ENCODE measurements at places on chromosomes 11 and 22.

DNA sequence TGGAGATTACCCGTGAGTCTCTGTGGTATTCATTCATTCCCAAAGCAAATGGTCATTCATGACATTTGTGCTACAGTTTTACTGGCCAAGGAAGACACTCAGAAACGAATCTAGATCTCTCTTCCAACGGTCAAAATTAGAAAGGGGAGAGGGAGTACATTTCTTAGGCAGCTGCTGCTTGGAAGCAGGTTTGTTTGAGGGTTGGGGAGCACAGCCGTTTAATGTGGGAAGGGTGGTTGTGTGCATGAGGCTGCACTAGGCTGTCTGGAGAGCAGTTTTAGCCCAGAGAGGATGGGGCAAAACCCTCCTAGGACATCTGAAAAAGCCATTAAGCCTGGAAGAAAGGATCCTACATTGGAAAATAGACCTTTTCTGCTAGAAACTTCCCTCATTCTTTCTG, 29.7 kb upstream of the TIMP3 start:
- DNase-seq: no peak

GRCh38 chr11:30474151-30474954, 111.8 kb downstream of the MPPED2 start:
- DNase-seq: no peak

- peak; percentile 75 for DNase-seq
These were observed 105.3 kb upstream of the HSD17B12 start for GRCh38 chr11:43574949-43575912.

- DNase-seq: no peak
These were observed 30.8 kb upstream of the EXPH5 start for GRCh38 chr11:108624196-108624925.

- no peak for DNase-seq
These were observed 63.4 kb downstream of the GALNT18 start for GRCh38 chr11:11558396-11558795.

GRCh38 chr11:810040-810567, 337 bp downstream of the RPLP2 start:
- DNase-seq: no peak

DNA sequence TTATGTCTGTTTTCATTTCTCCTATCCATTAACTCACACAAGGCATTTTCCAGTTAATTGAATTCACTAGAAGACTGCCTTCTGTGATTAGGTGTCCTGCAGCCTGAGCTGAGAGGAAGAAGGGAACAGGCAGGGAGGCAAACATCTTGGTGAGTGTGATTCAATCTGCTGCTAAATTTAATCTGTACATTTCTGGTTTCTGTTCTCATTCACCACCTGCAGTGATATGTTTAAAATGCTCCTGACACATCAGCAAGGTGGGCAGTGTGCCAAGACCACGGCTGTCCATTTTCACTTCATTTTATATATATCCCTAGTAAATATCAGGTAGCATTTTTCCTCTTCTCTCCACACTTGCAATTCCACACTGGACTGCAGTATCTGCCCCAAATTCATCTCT, 416.5 kb downstream of the TMEM135 start:
- peak; percentile 8 for DNase-seq

GRCh38 chr11:101775033-101775432, 139.8 kb upstream of the CEP126 start:
- no peak for DNase-seq

DNA sequence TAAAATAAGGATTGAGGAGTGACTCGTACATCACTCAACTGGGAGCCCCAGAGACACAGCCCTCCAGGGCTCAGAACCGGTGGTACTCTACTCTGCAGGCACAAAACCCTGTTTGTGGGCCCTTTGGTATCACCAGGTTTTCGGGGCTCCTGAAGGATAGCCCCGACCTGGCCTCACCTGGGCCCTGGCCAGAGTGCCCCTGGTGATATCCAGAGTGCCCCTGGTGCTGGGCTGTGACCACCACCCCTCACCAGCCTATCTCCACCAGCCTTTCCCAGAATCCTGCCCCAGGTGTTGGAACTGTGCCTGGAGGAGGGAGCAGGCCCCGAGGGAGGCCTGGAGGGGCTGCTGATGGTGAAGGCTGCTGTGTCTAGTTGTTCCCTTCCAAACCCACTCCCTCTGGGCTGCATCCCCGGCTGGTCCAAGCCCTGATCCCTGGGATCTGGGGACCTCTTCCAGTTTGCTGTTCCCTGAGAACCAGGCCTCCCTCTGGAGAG, 2.2 kb upstream of the GGT5 start:
- no peak for DNase-seq

DNA sequence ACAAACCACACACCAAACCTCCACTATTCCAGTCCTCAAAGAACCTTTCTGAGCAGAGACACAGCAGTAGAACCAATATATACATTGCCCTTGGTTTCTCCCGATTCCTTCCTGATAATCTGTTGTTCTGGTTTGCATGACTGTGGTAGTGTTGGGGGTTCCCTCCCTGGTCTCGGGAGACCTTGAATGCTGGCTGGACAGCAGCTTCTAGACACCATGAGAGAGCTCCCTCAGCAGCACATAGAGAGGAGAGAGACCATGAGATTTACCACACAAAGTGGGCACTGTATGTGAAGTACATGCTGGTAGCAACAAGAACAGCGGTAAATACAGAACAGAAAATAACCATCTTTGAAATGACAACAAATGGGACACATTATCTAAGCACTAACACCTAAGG, 2.6 kb downstream of the C11orf91 start:
- DNase-seq: no peak

GRCh38 chr22:29480512-29481264, 670 bp downstream of the NEFH start:
- DNase-seq: no peak

DNA sequence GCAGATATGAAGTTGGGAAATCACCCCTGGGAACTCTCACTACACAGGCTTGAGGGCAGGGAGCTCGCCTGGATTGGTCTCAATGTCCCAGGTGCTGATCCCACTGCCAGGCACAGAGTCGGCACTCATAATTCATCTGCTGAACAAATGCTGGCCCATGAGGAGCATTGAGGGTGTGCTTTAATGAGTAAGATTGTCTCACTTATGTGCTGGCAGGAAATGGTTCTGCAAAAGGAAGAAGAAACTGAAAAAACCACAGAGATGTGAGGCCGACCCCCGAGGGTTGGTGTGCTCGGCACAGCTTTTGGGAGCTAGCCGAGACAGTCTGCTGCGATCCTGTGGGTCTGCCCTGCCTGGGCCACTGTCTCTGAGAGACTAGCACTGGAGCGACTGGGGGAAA, 9.4 kb downstream of the PLAAT2 start:
- no peak for DNase-seq

GRCh38 chr11:46017341-46017740, 94.9 kb downstream of the LARGE2 start:
- DNase-seq: no peak

DNA sequence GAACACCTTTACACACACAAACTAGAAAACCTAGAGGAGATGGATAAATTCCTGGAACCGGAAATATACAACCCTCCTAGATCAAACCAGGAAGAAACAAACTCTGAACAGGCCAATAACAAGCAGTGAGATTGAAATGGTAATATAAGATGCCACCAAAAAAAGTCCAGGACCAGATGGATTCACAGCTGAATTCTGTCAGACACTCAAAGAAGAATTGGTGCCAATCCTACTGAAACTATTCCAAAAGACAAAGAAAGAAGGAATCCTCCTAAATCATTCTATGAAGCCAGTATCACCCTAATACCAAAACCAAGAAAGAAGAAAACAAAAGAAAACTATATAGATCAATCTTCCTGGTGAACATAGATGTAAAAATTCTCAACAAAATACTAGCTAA, 33.9 kb downstream of the PIWIL3 start:
- DNase-seq: no peak
